ENCODE measurements at places on chromosomes 3 and 15.

DNA sequence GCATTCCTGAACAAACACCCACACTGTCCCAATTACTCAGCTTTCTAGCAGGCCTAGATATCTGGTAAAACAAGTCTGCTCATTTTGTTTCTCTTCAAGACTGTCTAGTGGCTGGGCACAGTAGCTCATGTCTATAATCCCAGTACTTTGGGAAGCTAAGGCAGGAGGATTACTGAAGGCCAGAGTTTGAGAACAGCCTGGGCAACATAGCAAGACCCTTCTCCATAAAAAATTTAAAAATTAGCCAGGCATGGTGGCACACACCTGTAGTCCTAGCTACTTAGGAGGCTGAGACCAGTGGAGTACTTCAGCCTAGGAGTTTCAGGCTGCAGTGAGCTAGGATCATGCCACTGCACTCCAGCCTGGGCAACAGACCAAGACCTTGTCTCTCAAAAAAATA lies 6.2 kb upstream of the PTPN23 start:
- no peak for DNase-seq

DNA sequence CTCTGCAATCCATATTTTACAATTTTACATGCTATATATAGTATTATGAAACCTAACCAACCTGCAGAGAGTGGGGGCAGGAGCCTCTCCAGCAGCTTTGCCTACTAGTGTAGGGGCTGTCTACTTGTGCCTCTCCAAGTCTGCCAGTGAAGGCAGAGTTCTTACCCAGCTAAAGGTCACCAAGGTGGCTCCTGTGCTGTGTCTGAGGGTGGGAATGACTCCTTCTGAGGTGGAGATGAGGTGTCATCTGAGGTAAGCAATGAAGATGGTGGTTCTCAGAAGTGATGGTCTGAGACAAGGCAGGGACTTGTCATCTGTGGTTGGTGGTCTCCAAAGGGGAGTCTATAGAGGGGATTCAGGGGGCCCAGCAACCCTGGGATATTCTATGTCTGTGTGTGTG lies 47.5 kb downstream of the SACM1L start:
- DNase-seq: no peak

DNA sequence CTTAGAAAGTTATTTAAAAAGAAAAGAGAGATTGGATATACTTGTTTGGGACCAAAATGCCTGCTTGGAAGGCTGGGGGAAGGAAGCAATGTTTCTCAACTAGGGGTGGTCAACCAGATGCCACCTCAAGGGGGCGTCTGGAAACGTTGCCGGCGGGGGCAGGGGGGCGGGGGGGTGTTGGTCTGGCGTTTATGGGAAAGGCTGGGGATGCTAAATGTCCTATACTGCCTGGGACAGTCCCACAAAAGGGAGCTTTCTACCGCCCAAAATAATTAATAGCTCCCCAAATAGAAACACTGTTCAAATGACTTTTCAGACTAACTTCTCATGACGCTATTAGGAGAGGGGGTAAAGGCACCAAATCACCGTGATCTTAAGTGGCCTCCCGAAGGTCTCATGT lies 2.2 kb downstream of the POLG start:
- peak; percentile 42 for DNase-seq

GRCh38 chr3:47113669-47114365 lies 50.1 kb downstream of the SETD2 start:
- no peak for DNase-seq

- peak; percentile 2 for DNase-seq
Observed at GRCh38 chr3:56938530-56938929, 121.9 kb upstream of the SPATA12 start.

- no peak for DNase-seq
Observed at GRCh38 chr15:67242708-67243111, 11.8 kb downstream of the AAGAB start.
